ENCODE measurements at places on chromosomes 16 and 17.

DNA sequence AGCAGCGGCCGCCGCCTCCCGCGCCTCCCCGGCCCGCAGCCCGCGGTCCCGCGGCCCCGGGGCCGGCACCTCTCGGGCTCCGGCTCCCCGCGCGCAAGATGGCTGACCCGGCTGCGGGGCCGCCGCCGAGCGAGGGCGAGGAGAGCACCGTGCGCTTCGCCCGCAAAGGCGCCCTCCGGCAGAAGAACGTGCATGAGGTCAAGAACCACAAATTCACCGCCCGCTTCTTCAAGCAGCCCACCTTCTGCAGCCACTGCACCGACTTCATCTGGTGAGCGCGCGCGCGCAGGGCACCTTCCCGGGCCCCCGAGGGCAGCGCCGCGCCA lies 258 bp downstream of the PRKCB start:
- no peak for DNase-seq

GRCh38 chr16:26491101-26491670 lies 575.5 kb upstream of the C16orf82 start:
- no peak for DNase-seq

DNA sequence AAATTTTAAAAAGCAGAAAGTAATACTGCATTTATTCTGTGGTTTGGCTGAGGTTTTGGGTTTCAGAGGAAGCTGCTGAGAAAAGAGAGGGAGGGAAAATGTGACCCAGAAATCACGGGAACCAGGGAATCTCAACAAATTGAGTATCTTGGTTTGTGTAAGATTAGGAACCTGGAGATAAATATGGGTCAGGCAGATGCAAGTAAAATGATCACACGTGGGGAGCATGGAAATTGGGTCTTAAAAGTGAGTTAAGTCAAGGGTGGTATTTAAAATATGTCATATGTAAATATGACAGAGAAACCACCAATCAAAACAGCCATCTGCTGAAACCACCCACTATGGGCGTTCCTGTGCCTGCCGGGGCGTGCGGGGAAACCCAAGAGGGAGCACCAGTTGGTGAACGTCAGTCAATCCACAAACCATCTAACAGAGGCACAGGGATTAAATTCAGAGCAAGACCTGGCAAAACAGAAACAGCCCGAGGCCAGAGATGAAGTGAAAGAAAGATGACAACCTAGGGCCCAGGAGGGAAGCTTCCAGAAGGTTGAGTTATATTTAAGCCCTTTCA lies 33.4 kb downstream of the CDH13 start:
- no peak for DNase-seq

DNA sequence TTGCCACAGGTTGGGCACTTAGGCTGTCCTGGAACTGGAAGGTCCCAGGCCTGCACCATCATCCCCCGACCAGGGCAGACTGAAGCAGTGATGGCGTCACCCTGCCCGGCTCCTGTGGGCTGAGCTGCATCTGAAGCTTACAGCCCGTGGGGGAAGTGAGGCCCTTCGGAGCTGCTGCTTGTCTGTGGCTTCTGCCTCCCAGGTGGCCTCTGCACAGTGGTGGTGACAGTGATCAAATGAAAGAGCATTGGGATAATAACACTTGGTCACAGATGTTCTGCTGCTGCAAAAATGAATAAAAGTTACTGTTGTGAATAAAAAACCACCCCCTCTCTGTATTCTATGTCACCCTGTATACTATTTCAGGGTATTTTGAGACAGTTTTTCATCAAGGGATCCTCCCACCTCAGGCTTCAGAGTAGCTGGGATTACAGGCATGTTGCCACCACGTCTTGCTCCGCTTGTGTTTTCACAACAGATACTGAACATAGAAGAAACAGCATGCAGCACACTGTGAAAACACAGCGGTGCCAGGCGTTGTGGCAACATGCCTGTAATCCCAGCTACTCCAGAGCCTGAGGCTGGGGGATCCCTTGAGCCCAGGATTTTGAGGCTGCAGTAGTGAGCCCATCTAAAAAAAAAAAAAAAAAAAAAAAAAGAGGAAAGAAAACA lies 165.0 kb downstream of the LGALS9B start:
- no peak for DNase-seq

- DNase-seq, result no peak
These were observed 31.0 kb upstream of the RHOT1 start for GRCh38 chr17:32111141-32111771.

DNA sequence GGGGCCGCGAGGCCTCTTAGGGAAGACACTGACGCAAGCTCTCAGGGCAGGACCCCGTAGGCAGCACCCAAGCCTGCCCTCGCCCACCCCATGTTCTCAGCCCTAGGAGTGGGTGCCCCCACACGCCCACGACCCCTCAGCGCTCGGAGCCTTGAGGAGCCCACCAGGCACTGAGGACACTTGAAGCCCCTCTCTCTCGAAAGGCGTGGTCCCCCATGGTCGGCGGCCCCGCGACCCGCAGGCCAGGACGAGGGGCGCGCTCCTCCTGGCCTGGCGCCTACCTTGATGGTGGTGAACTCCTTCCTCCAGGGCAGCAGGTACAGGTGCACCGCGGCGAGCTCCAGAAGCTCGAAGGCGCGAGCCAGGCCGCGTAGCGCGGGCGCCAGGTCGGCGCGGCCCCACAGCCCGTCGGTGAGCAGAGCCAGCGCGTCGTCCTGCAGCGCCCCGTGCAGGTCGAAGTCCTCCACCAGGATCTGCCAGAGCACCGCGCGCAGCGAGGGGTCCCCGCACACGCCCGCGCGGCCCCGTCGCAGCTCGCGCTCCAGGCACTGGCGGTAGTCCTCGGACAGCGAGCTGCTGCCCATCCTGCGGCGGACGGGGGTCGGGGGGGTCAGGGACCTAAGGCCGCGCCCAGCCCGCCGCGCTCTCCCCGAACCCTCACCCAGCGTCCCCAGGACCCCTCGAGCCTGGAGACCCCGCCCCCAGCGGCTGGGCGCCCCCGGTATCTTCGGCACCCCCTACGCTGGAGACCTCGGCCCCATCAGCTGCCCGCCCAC lies 668 bp downstream of the SPATA2L start:
- DNase-seq, result no peak

DNA sequence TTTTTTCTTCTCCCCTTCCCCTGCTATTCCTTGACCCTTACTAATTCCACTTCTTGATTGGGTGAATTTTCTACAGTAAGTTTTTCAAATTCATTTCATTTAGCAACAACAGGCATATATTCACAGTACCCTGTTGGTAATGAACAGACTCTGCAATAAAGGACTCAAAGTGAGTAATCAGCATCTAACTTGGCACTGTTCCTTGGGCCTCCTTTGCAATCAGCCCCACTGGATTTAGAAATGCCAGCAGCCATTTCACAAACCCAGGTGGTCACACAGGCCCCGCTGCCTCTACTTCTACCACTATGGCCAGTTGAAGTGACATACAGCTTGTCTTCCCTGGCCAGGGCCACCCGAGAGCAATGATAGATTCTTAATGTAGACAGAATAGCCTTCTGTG lies 113.8 kb downstream of the CYB561 start:
- no peak for DNase-seq

DNA sequence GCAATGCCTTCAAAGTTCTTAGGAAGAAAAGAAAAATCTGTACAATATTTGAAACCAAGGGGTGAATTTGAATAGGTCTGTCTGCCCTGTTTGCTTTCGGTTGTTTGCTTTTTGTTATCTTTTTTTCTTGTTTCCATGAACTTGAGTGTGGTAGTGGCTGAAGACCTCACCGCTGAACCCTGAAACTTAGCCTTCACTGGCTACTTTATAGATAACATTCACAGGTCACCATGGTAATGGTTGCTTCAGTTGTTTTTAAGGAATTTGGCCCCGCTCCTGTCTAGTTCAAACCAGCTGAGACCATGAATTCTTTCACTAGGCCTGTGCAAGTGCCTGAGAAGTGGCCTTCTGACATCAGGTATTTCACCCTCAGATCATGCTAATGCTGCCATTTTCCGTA lies 137.0 kb upstream of the PMFBP1 start:
- DNase-seq, result no peak

- DNase-seq, result no peak
These were observed 684.3 kb upstream of the SOX9 start for GRCh38 chr17:71436479-71436878.

DNA sequence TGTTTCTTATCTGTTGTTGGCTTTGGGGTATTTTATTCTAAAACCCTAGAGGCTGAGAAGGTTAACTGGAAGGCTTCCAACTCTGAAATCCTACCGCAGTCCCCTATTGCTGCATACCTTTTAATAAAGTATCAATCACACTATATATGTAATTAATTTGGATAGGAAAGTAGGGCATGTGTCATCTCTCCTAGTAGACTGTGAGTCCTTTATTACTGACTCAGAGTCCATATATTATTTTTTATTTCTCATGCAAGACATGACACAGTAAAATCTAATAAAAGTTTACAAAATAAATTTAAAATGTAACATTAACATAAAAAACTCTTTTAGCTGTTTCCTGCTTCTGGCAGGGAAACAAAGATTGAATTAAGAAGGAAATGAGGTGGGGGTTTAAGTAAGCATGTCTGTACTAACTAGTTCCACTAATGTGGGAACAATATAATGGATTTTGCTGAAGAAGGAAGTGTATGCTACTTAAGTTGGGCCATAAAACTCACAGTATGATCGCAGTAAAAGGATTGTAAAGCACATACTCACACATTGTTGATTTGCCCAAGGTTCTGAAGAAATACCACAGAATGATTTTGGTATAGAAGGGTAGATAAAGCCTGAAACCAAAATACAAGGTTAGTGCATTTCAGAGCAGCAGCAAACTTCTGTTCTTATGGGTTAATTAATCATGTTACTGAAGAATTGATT lies 97.6 kb upstream of the HLF start:
- no peak for DNase-seq

GRCh38 chr16:17327664-17328335 lies 143.0 kb downstream of the XYLT1 start:
- no peak for DNase-seq

- DNase-seq, result no peak
These were observed 9.3 kb downstream of the HEXIM2 start for GRCh38 chr17:45170931-45171337.

- no peak for DNase-seq
These were observed 492.4 kb downstream of the SHISA9 start for GRCh38 chr16:13393816-13394215.

- no peak for DNase-seq
These were observed 81.1 kb downstream of the MAF start for GRCh38 chr16:79519448-79519847.

DNA sequence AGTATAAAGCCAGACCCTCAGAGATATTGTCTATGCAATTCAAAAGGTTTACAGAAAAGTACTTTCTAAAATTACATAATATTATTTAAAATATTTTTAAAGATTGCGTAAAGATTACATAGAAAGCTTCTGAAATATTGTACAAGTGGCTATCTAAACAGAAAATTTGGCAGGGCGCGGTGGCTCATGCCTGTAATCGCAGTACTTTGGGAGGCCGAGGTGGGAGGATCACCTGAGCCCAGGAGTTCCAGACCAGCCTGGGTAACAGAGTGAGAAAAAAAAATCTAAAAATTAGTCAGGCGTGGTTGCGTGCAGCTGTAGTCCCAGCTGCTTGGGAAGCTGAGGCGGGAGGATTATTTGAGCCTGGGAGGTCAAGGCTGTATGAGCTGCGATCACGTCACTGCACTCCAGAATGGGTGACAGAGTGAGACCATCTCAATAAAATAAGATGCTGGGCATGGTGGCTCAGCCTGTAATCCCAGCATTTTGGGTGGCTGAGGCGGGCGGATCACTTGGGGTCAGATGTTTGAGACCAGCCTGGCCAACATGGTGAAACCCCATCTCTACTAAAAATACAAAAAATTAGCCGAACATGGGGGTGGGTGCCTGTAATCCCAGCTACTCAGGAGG lies 18.1 kb downstream of the UBN1 start:
- DNase-seq, result no peak

DNA sequence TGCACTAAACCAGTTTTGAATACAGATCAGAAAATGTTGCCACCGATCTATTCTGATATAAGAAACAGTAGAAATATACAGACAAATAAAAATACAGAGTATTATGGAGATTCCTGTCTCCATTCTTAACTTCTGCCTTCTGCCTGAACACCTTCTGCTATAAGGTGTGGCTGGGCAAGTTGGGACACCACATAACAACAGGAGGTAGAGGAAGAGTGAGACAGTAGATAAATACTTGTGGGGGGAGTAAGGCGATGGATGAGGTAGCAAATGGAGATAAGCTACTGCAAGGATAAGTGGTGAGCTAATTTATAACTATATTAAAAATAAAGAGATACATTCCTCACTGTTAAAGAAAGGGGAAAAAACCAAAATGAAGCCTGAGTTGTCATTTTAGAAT lies 143.7 kb downstream of the CDH8 start:
- DNase-seq, result no peak

DNA sequence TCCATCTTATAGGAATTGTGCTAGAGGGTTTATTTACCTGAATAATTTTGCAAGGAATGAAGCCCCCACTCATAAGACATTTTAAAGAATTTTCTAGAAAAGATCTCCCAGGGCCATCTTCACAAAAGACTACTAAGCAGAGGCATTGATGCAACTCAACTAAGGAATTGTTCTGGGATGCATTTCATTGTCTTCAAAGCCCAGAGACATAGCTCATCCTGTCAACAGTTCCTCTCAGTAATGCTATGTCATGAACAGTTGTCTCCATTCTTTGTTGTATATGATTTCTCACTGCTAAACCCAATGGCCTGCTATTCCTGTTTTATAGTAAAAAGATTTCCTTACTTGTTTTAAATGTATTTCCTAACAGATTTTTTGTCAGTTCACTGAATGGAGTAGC lies 136.8 kb upstream of the RBL2 start:
- DNase-seq, result no peak

DNA sequence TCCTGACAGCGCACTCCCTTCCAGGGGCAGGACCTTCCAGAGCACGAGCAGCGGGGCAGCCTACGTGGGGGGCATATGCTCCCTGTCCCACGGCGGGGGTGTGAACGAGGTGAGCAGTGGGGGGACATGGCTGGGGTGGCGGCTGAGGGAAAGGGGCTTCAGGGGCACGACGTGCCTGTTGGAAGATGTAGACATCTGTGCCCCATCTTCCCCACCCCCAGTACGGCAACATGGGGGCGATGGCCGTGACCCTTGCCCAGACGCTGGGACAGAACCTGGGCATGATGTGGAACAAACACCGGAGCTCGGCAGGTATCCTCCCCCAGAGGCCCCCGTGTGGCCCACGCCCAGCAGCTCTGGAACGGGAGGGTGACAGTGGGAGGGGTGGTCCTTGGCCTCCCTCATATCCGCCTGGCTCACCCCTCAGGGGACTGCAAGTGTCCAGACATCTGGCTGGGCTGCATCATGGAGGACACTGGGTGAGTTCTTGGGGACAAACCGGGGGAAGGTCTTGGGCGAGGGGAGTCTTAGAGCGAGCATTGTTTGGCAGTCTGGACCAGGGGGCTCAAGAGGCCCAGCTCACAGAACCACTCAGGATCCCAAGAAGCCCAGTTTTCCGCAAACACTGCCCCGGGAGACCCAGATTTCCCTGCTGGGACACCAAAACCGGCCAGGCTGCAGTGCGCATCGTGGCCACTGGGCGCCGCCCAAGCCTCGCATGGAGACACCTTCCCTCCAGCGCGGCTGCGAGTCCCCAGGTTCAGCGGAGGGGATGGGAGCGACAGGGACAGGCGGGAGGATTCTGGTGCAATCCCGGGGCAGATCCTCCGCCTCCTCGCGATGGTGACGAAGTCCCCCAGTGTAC lies 15.7 kb downstream of the ADAM11 start:
- peak; percentile 76 for DNase-seq

GRCh38 chr17:41697122-41697962 lies 8.7 kb downstream of the EIF1 start:
- DNase-seq, result no peak

- DNase-seq, result no peak
These were observed 38.0 kb upstream of the GSG1L start for GRCh38 chr16:28101533-28101890.

All from activated CD4-positive, CD25-positive, alpha-beta regulatory T cell (primary cell).